Endothelial cell of coronary artery (primary cell): ENCODE measurements at places on chromosomes 5 and 9. TPM values are rescaled to one million over a fixed set of nuclear protein-coding genes. Genes with fewer than 3 reads are reported as not detected.

Gene LHX6
- 0.27 and 1.3 TPM in 2 replicates for total RNA-seq

Gene ACOT12
- total RNA-seq: not detected in 2 replicates

Gene CNTNAP3B
- 64.3 and 128 TPM in 2 replicates for total RNA-seq

Gene FGF10
- total RNA-seq: not detected in 2 replicates

Gene PCDHB10
- 0.72 and 1.0 TPM in 2 replicates for total RNA-seq

Gene SPATA31C2
- total RNA-seq: not detected in 2 replicates
